ENCODE measurements at places on chromosomes 3 and 15.

GRCh38 chr15:55290528-55291057 lies 980 bp upstream of the RAB27A start:
- peak; percentile 82 for DNase-seq

DNA sequence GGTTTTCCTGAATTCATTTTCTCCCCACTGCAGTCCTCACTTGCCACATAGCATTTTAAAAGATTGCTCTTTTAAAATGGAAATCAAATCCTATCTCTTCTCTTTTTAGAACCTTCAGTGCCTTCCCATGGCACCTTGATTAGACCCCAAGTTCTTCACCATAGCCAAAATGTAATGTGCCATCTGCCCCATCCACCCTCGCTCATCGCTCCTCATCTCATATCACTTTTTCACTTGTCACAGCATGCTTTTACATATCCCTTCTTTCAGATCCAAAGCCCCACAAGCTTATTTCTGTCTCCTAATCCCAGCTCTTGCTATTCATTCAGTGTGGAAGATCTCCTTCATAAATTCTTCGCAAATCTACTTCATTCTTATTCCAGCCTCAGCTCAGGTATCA lies 161.7 kb downstream of the CD47 start:
- DNase-seq = no peak

DNA sequence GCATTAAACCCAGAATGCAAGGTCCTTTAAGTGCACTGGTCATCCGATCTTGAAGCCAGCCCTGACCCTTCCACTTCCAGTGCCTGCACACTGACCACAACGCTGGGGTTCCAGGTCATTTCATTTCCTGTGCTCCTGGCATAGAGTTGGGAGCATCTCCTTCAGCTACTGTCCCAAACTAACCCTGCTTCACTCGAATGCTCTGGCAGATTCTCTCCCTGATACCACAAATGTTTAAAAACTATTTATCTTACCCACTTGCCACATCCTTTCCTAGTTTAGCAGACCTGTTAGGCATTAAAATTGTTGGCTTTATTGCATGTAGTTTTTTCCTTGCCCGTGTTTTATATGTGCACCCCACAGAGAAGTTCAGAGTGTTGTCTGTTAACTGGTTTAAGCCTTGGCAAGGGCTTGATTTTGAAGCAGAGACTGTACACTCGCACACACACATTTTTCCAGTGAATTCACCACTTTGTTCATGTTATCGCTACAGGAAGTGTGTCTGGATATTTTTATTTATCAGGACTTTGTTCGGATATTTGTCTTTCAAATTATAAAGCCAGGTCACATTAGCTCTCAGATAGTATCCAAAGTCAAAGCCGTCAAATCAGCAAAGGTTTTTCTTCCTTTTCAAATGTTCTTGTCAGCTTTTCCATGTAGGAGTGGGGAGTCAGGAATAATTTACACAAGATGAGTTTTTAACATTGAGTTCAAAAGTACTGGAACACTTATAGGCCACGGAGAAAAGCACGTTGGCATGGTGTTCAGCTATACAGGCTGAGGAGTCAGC lies 77.3 kb downstream of the ABI3BP start:
- DNase-seq = no peak

DNA sequence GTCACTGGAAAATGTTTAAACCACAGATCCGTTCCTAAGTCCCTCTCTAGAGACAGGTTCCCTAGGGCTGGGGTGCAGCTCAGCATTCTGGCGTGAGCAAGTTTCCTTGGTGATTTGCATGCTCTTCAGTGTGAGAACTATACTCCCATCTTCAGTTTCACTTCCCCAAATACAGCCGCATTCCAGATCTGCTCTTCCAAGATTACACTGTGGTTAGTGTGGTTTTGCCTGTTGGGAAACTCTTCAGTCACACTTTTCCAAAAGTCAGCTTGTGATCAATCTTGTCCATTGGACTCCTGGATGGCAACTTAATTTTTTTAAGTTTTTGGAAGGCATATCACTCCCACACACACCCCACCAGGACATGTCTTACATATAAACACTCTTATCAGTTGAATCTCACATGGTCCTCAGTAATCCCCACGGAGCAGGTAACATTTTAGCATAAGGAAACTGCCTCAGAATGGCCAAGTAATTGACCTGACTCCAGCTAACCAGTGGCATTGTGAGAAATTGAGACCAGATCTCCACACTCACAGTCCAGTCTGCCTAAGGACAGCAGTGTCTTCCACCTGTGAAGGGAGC lies 33.5 kb upstream of the PTPN23 start:
- no peak for DNase-seq

- DNase-seq = peak; percentile 91
These were observed 4.4 kb upstream of the GABRR3 start for GRCh38 chr3:98039322-98040024.

GRCh38 chr15:25582886-25583285 lies 144.1 kb upstream of the UBE3A start:
- no peak for DNase-seq

GRCh38 chr3:168093229-168093628 lies 2.5 kb downstream of the GOLIM4 start:
- no peak for DNase-seq

DNA sequence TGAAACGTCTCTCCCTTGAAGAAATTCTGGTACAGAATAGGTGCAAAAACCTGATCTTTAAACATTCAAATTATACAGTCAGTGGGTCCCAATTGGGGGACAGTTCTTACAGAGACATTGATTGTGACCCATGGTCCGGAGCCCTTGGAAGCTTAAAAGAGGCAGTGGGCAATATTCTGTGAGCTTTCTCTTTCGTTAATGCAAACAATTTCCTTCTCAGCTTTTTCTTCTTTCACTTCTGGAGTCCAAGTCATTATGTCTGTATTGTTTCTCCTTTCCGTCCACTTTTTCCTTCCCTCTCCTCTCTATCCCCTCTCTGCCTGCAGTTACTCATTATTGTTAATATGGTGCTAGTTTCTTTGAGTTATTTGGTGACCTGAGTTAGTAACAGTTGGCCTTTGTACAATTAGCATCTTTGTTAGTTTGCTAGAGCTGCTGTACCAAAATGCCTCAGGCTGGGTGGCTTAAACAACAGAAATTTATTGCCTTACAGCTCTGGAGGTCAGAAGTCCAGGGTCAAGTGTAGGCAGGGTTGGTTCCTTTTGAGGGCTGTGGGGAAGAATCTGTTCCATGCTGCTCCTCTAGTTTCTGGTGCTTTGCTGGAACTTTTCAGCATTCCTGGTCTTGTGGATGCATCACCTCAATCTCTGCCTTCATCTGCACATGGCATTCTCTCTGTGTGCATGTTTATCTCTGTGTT lies 102.6 kb downstream of the GMPS start:
- DNase-seq = no peak

DNA sequence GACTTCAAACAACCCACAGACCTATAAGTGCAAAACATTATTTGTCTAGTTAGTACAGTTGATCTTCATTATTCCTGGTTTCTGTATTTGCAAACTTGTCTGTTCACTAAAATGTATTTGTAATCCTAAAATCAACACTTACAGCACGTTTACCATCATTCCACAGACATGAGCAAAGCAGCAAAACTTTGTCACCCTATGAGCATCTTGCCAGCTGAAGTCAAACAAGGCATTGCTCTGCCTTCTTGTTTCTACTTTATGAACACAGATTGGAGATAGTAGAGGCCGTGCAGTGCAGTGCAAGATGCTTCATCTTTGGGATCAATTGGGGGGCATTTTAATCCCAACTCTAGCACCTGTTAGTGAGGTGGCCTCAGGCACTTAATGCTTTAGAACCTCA lies 202.1 kb downstream of the NLGN1 start:
- no peak for DNase-seq

- DNase-seq = peak; percentile 83
These were observed 109.5 kb downstream of the STAG1 start for GRCh38 chr3:136642711-136643110.

- no peak for DNase-seq
These were observed 67.4 kb downstream of the RBMS3 start for GRCh38 chr3:29348316-29348715.

GRCh38 chr3:182252802-182253201 lies 540.5 kb upstream of the ATP11B start:
- DNase-seq = no peak

- no peak for DNase-seq
These were observed 80.1 kb upstream of the TRIM42 start for GRCh38 chr3:140597792-140598191.

- peak; percentile 61 for DNase-seq
These were observed 16.0 kb downstream of the MED12L start for GRCh38 chr3:151101270-151101969.

- no peak for DNase-seq
These were observed 119.9 kb downstream of the LMLN start for GRCh38 chr3:198079771-198080520.

DNA sequence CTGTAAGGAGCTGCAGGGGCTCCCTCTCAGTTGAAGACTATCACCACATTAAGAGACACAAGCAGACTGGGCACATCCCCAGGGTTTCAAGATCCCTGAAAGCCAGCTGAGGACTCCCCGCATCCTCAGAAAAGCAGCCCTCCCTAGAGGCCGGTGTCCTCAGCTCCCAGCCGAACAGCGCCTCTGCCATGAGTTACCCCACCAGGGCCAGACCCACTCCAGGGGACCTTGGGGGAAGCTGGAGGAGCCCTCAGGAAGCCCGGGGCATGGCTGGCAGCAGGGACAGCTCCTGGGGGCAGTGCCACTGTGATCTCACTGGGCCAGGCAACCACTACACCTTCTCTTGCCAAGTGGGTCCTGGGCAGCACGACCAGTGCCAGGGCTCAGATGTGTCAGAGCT lies 8.1 kb downstream of the KLF15 start:
- no peak for DNase-seq

DNA sequence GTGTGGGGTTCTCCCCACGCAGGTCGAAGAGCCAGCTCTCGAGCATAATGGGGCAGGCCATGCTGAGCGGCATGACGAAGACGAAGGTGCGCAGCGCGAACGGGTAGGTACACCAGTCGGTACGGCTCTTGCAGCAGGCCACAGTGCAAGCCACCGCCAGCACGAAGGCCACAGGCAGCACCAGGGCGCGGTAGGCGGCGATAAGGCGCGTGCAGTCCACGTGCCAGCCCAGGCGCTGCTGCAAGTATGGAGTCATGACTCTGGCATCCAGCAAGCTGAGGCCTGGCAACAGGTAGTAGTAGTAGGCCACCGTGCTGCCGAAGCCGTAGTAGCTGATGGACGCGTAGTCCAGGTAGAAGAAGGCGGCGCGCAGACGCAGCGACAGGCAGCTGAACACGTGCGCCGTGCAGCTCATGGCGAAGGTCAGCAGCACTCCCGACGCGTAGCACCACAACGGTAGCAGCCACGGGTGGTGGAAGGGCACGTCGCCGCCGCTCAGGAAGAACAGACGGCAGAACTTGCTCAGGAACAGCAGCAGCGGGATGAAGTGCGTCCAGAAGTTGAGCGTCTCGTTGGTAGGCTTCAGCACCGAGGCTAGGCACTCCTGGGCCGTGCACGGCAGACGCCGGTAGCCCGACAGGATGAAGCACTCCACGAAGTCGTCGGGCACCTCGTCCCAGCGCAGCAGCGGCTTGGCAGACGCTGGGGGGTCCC lies 797 bp downstream of the PAQR9 start:
- DNase-seq = no peak

GRCh38 chr3:18559331-18559842 lies 134.2 kb upstream of the SATB1 start:
- DNase-seq = peak; percentile 65

- no peak for DNase-seq
These were observed 7.4 kb downstream of the RRP9 start for GRCh38 chr3:51934139-51934850.

GRCh38 chr15:100544338-100544841 lies 15.6 kb upstream of the CERS3 start:
- DNase-seq = no peak

- DNase-seq = no peak
These were observed 13.1 kb downstream of the WDR82 start for GRCh38 chr3:52265387-52265786.

GRCh38 chr15:41492597-41493204 lies 973 bp upstream of the ITPKA start:
- DNase-seq = peak; percentile 52

GRCh38 chr3:133453383-133453782 lies 53.5 kb downstream of the BFSP2 start:
- DNase-seq = no peak

- no peak for DNase-seq
These were observed 294.4 kb downstream of the KBTBD8 start for GRCh38 chr3:67292356-67293121.

GRCh38 chr15:75063338-75063737 lies 39.9 kb downstream of the PPCDC start:
- DNase-seq = no peak

GRCh38 chr3:131158434-131158833 lies 131.8 kb downstream of the NEK11 start:
- DNase-seq = no peak

- DNase-seq = peak; percentile 22
These were observed at the start of gene ADAMTSL3 for GRCh38 chr15:83653639-83654378. TSS of gene ADAMTSL3 (plus strand) at chr15:83654123. CDS start at chr15:83655762, 1,639 bp downstream.

GRCh38 chr3:173938159-173938558 lies 540.6 kb downstream of the NLGN1 start:
- peak; percentile 27 for DNase-seq

DNA sequence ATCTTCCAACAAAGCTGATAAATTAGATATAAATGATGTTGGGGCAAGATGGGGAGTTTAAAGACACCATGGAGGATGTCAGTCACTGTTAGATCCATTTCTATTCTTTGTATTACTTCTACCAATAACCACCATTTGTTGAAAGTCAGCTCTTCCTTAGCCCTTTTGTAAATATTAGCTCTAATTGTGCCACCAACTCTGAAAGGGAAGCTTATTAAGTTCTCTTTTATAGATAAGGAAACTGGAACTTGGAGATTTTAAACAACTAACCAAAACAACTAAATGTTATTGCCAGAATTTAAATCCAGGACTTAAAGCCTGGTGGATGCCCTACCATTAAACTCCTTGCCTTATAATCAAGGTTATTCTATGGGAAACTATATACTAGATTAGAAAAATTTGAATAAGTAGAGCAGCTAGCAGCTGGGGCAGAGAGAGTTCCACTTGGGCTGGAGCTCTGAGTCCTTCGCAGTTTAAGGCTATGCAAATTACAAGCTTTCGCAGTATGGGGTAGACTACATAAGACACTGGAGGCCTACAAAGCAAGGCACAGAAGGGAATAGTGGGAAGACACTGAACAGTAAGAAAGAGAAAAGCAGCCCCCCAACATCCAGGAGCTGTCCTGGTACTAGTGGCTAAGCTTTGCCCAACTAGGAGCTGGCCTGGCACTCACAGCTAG lies 52.6 kb downstream of the TM4SF18 start:
- DNase-seq = no peak

- DNase-seq = peak; percentile 53
These were observed 24.3 kb downstream of the TBC1D21 start for GRCh38 chr15:73897441-73898261.

DNA sequence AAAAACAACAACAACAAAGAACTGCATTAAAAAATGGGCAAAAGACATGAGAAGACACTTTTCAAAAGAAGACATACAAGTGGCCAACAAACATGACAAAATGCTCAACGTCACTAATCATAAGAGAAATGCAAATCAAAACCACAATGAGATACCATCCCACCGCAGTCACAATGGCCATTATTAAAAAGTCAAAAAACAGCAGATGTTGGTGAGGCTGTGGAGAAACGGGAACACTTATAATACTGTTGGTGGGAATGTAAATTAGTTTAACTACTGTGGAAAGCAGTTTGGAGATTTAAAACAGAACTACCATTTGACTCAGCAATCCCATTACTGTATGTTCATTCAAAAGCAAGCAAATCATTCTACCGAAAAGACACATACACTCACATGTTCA lies 15.1 kb downstream of the EIF1B start:
- no peak for DNase-seq
